ENCODE measurements at places on chromosomes 7 and 10.
A peak's percentile ranks its signal among the peaks of the same experiment; 100 is the strongest.

DNA sequence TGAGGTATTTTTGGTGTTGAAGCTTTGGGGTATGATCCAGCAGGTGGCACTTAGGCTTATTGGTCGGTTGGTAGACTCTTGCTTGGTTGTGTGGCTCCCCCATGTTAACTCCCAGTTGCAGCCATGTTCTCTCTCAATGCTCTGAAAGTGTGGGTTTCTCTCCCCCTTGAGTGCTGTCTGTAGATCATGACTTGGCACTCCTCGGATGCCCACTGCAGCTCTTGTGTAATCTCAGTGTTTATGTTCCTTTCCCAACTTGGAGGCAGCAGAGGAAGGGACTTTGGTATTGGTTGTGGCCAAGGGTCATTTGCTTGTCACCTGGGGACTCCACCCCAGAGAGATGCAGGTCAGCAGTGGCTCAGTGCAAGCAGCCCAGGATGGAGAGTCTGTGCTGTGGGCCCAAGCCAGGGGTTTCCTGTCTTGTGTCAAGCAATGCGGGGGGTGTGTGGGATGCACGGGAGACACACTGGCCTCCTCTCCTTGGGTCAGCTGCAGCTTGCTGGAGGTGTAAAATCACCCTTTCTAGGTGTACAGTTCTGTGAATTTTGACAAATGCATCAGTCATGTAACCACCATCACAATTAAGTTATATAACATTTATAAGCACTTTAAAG is 36.9 kb downstream of the PIK3CG start:
- no peak for DNase-seq

DNA sequence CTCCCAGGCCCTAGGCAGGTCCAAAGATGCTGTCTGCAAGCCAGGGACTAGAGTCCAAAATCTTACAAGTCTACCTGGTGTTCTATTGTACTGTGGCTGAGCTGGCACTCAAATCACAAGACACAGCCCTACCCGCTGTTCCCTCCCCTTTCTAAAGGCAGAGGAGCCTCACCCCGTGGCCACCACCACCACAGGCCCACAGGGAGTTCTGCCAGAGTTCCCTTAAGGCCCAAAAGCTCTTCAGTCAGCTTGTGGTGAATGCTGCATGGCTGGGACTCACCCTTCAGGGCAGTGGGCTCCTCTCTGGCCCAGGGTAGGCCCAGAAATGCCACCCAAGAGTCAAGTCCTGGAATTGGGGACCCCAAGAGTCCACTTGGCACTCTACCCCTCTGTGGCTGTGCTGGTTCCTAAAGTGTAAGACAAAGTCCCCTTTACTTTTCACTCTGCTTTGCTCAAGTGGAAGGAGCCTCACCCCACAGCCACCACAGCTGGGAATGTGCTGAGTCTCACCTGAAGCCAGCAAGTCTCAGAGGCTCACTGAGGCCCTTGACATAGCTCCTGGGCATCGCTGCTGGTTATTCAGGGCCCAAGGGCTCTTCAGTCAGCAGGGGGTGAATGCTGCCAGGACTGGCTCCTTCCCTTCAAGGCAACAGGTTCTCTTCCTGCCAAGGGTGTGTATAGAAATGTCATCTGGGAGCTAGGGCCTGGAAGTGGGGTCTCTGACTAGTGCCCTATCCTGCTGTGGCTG is 48.8 kb upstream of the PSAP start:
- no peak for DNase-seq

DNA sequence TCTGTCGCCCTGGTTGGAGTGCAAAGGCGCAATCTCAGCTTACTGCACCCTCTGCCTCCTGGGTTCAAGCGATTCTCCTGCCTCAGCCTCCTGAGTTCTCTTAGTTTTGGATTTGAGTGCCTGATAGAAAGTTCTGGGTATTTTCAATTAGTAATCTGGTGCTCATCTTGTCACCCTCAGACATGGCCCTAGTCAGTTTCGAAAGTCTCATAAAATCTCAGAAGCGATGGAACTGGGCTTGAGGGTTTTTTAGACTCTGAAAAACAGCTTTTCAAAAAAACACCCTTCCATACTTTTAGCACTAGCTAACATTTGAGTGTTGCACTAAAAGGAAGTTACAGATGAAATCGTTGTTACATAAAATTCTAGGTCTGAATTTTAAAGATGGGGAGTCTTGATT is 9.4 kb upstream of the PIP4K2A start:
- DNase-seq, result no peak

GRCh38 chr7:370259-370625 is 80.3 kb downstream of the FOXL3 start:
- no peak for DNase-seq

GRCh38 chr7:2143981-2144595 is 88.7 kb downstream of the MAD1L1 start:
- DNase-seq, result no peak

- DNase-seq, result no peak
These were observed 32.5 kb upstream of the INSIG1 start for GRCh38 chr7:155265144-155265543.

GRCh38 chr10:99339077-99339476 is 9.9 kb downstream of the CNNM1 start:
- DNase-seq, result no peak

- peak; percentile 9 for DNase-seq
These were observed 544 bp downstream of the GPRIN2 start for GRCh38 chr10:46555713-46556514.

DNA sequence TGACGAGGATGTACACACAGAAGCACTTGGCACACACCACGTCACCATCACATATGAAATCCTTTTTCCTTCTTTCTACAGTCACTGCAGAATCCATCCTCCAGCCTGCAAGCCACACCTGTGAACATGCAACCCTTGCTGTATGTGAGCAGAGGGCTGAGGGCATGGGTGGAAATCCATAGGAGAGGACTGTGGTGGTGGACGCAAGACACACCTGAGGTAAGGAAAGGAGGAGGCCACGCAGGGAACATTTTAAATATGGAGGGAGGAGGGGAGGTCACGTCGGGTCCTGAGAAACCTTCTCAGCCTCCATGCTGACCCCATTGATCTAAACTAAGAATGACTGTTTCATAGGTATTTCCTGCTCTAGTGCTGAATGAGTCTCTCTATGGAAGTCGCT is 28.6 kb downstream of the ADARB2 start:
- no peak for DNase-seq

- no peak for DNase-seq
These were observed 260.8 kb downstream of the FGFR2 start for GRCh38 chr10:121337427-121337826.
